Hematopoietic multipotent progenitor cell treated with erythropoietin and hydrocortisone succinate and interleukin-3 and kit ligand, for 15 days (in vitro differentiated cells): ENCODE measurements at places on chromosomes 5 and 9.

DNA sequence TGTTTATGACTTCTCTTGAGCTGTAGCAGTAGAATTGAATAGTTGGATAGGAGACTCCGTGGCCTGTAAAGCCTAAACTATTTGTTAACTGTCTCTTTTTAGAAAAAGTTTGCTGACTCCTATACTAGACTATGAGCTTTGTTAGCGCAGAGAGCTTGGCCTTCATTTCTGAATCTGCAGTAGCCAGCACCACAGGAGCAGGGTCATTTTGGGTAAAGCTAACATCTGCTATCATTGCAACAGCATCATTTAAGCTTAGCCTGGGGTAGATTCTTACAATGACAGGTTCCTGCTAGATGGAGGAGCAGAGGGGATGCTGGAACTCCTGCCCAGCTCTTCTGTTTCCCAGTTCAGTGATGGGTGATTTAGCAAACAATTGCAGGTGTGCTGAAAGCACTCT, 133.7 kb upstream of the ASTN2 start:
- no peak for DNase-seq

DNA sequence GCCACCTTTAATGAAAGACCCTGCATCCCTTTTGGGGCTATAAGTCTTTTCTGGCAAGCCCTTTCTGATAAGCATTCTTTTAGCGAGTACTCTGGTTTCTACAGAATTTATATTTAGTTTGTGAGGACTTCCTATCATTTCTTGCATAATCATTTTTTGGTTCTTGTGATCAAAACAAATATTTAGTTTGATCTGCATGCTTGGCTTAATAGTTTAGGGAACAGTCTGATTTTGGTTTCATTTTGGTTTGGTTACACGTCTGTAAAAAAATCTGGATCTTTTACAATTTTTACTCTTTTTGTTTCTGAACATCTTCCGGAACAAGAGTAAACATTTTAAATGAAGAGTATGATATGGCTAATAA, 1074.4 kb downstream of the CDH9 start:
- no peak for DNase-seq

GRCh38 chr9:98726735-98727134, 18.0 kb upstream of the GABBR2 start:
- DNase-seq, result no peak

DNA sequence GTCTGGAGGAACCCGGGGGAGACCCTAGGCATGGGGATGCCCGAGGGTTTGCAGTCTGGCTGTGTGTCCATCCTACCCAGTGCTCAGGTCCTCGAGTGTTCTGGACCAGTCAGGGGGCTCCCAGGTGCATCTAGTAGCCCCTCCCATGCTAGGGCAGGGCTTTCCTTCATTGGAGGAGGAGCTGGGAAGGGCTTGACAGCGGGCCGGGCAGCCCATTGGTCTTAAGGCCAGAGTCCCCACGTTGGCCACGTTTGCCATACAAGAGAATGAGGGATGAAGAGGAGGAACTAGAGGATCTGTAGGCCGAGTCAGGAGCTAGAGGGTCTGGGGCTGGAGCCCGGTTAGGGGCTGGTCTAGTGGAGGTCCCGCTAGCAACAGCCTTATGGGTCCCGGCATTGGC, 37.3 kb upstream of the CTSV start:
- no peak for DNase-seq

- DNase-seq, result no peak
Measured at GRCh38 chr5:9920697-9921096, 290.5 kb upstream of the TAS2R1 start.

DNA sequence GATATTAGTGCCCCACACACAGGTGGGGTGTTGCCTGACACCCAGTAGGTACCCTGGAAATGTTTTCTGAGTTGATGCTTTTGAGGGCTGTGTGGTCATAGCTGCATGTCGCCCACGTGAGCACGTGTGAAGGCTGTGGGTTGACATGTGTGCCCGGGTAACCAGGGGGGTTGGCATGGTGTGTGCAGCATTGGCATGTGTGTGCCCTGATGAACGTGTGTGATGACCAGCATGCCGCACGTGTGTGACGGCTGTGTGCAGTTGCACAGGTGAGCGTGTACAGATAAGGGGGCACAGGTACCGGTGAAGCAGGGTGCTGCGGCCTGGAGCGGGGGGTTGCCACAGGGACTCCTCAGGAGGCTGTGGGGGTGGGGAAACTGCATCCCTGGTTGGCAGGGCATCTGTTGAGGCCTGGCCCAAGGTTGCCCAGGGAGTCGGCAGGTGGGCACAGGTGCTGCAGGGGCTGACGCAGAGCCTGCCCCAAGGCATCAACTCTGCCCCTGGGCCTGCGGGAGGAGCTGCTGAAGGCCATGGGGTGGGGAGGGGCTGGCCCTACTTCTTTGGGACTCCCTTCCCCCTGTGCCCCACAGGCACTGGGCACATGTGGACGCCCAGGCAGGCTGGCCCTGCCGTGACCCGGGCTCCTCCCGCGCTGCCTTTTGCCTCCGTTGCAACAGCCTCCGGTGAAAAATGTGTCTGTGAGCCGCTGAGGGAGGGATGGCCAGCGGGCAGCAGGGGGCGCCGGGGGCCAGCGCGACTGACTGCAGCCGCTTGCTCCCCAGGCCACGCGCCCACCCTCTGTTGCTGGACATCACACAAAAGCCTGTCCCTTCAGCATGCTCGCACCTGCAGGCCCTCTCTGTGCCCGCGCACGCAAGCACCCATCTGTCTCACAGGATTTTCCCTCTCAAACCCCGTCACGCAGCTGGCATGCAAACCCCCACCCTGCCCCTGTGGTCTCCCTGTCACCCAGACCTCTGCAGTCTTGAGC, 2.2 kb downstream of the UNC5A start:
- no peak for DNase-seq

- DNase-seq, result no peak
Measured at GRCh38 chr5:78280261-78280660, 14.2 kb downstream of the AP3B1 start.

- DNase-seq, result no peak
Measured at GRCh38 chr9:129211686-129212085, 33.6 kb upstream of the IER5L start.

DNA sequence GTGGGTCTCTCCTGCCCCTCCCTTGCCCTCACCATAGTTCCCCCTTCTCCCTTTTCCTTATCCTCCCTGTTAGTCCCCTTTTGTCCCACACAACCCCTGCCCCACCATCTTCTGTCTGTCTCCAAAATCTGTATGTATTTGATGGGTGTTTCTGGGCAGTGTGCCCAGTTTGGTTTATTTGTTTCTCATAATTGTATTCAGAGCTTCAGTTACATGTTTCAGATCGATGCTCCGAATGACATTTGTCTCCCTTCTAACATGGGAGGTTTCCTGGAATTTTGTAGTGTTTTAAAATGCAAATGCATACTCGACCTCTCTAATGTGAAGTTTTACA, 22.2 kb downstream of the FBXL7 start:
- DNase-seq, result no peak

DNA sequence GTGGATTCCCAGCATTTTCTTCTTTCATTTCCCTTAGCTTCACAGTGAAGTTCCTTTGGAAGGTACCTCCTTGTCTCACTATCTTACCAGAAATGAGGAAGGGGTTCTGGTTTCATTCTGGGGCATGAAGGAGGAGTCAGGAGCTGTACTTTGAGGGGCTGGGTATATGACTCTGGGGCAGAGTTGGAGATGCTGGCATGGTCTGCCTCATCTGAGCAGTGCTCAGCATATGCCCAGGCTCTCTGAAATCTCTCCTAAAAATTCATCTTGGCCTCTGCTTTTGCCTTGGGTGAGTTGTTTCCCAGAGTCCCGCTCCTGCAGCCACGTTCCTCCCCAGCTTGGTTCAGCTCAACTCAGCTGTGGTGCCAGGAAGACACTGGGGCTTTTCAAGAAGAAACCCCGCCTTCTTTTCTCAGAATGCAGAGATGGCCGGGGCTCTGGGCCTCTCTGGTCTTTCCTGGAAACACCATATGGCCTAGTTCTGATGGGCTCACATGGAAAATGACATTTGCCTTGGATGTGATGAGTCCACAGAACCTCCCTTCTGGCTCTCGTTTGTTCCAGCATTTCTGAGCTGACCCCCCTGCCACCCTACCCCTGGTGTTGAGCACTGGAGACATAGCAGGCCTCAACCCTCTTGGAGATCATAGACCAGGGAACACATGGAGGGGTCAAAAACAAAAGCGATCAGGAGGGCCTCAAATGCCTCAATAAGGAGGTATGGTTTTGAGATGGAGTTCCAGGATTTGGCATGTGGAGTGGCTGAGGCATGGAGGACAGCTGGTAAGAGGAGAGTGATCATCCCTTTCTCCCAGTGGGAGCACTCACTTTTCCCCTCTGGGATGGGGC, 12.0 kb upstream of the TGFBR1 start:
- DNase-seq, result peak; percentile 67

DNA sequence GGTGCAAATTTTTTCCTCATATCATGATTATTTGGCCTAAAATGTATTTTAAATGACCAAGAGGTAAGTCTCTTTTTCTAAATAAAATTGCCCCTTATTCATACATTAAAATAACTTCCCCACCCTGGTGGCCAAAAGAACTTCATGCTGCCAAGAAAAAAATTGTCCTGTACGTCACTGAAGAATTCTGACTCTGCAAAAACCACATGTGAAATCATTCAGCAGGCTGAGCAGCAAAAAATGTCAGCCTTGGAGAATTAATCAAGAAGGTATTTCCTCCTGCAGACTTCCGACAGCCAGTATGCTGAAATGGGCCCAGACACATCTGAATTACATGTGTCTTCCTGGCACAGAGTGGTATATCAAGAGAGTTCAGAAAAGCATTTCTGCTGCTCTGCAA, 94.6 kb upstream of the HMHB1 start:
- no peak for DNase-seq

- no peak for DNase-seq
Measured at GRCh38 chr5:158739951-158740757, 359.6 kb downstream of the EBF1 start.

DNA sequence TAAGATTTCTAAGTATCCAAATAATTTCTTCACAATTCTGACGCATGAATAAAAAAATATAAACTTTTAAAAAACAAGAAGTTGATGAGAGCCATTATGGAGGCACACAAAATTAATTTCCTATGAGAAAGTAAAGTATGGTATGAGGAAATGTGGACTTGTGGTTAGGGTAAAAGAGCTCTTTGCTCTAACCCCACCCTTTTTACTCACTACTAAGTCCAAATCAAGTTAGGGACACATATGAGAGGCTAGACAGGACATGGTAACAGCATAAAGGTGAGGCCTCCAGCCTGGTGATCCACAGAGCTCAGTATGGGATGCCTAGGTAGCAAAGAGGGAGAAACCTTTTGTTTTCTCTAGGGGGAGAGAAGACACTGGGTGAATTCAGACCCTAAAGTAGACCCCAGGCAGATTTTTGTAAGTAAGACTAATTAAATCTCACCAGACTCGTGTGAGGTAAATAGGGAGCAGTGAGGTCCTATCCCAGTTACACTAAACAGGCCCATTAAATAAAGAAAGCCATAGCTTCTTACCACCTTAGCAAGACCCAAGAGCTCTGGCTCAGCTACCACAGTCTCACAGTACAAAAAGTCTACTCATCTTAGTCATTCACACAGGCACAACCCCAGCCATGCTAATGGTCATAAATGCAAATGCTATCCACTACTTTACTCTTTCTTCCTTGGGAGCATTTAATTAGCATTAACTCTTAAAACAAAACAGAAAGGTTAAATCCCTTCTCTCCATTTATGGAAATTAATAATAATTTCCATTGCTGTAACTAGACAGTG, 42.6 kb downstream of the MLLT3 start:
- DNase-seq, result no peak

GRCh38 chr5:3511519-3511918, 84.1 kb upstream of the IRX1 start:
- DNase-seq, result no peak

DNA sequence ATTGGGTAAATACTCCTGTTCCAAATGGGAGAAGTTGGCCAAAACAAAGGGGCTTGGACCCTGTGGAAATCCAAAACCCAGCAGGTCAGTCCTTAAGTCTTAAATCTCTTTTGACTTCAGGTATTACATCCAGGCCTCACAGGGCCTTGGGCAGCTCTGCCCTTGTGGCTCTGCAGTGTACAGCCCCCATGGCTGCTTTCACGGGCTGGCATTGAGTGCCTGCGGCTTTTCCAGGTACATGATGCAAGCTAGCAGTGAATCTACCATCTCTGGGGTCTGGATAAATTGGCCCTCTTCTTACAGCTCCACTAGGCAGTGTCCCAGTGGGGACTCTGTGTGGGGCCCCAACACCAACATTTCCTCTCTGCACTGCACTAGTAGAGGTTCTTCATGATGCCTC, 308.5 kb upstream of the ARRDC3 start:
- no peak for DNase-seq

GRCh38 chr5:142107736-142108431, 695 bp upstream of the NDFIP1 start:
- peak; percentile 86 for DNase-seq

DNA sequence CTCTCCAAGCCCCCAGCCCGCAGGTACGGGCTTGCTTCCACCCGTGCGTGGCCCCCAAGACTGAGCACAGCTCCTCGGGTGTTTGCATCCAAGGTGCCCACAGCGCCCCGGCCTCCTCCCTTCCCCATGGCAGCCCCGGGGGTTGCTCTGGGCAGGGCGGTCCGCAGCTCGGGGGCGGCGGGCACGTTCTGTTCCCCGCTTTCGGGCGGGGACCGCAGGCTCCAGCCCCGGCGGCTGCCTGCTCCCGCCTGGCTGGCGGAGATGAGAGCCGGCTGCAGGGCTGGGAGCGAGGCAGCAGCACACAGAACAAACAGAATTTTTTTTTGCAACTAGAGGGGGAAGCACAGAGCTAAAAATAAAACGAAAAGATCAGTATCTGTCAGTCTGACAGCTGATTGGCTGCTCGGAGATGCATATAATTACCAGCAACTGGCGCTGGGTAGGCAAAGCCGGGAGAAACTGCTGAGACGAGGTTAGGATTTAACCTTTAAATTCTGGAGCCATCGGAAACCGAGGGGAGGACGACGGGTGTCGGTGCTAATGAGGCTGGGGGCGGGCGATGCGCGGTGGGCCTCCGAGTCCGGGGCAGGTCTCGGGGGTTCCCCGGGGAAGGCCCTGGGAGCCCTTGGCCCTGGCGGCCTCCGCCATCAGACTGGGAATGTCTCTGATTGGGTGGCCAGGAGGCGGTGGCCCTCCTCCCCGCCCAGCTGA, 142.7 kb upstream of the IER5L start:
- DNase-seq, result no peak

DNA sequence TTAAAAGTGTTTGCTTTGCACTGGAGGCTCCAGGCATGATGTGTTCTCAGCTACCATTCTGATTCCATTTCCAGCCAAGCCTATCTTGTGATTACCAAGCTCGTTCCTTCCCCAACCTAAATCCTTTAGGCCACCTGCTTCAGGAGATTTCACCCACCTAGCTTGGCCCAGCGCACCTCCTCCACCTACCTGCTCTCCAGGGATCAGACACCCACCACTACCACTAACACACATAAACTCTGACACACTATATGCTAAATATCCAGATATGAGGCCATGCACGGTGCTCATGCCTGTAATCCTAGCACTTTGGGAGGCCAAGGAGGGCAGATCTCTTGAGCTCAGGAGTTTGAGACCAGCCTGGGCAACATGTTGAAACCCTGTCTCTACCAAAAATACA, 2.4 kb downstream of the MYORG start:
- DNase-seq, result no peak

DNA sequence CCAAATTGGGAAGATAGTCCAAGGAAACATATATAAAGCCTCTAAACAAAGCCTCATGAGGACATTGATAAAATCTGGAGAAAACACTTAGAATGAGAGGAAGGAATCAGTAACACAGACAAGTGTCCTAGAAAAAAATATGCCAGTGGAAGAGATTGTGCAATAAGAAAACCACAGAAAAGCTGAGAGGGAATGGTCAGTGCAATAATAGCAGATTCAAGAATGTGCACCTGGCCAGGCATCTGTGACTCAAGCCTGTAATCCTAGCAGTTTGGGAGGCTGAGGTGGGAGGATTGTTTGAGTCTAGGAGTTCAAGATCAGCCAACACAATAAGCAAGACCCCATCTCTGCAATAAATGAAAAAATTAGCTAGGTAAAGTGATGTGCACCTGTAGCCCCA, 691.2 kb upstream of the CDH6 start:
- DNase-seq, result no peak
